Dermis lymphatic vessel endothelial cell (primary cell): ENCODE measurements at places on chromosomes 5 and 9. TPM values are rescaled to one million over a fixed set of nuclear protein-coding genes. Genes with fewer than 3 reads are reported as not detected.

Gene C9orf40
- 2.0 and 2.1 TPM in 2 replicates for total RNA-seq

Gene ASPN
- not detected in 2 replicates for total RNA-seq

Gene CBY3
- total RNA-seq: 0.09 and 0.43 TPM in 2 replicates

Gene ZNF300
- total RNA-seq: 5.4 and 8.3 TPM in 2 replicates

Gene PCDHB12
- total RNA-seq: 0.33 and 0.60 TPM in 2 replicates

Gene GLDC
- total RNA-seq: 0.87 and 4.3 TPM in 2 replicates
